ENCODE measurements at places on chromosomes 3 and 15.

GRCh38 chr3:63940389-63940757, 28.2 kb upstream of the SCAANT1 start:
- DNase-seq, result no peak

DNA sequence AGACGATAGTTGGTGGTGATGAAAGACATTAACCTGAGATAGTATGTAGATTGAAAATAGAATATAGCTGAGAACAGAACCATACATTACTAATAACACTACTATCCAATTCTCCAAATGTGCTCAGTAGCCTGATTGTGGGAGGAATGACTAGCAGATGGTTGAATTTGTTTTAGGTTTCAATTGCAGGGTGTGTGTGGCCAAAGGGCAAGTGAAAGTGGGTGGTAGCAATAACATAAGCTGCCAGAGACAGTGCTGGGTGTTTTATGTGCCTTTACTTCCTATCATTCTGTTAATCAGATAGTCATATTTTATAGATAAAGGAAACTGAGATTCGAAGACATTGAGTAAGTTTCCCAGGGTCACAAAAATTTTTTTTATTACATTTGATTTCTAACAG, 249.5 kb upstream of the ARL6 start:
- DNase-seq, result no peak

DNA sequence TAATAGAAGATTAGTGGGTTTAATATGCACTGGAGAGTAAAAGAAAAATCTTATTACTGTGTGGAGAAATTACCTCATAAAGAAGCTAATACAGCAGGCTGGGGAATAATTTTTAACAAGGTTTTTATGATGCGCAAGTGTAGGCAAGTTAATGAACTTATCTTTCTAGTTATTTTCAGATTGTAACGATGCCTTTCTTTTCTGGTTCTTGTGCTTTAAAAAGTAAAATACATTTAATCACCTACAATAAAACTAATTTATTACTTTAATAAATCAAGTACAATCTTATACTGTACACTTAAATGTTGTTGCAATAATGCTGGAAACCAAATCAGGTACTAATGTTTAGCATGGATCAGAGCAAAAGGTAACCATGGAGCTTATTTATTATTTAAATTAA, 266.6 kb downstream of the ZIC1 start:
- DNase-seq, result no peak

DNA sequence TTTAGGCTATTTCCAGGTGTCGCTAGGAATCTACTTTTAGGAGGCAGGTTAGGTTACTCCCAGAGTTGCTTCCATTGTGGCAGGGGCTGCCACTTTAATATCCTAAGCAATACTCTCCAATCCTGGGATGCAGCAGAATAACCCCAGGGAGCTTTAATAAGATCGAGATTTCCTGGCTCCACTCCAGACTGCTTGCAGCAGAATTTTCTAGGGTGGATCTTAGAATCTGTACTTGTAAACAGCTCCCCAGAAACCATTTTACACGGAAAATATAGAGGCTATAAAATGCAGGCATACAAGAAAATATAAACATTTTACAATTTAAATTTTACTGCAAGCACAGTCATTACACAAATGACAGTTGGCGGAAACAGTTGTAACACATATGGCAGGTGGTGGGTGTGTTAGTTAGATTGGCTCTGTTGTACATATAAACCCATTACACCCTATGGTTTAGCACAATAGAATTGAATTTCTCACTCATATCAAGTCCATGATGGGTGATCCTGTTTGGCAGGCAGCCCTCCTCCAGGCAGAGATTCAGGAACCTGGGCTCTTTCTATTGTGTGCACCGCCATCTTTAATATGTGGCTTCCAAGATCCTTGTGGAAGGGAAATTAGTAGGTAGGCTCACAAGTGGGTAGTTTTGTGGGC, 35.0 kb upstream of the TNFAIP8L3 start:
- DNase-seq, result peak; percentile 44

DNA sequence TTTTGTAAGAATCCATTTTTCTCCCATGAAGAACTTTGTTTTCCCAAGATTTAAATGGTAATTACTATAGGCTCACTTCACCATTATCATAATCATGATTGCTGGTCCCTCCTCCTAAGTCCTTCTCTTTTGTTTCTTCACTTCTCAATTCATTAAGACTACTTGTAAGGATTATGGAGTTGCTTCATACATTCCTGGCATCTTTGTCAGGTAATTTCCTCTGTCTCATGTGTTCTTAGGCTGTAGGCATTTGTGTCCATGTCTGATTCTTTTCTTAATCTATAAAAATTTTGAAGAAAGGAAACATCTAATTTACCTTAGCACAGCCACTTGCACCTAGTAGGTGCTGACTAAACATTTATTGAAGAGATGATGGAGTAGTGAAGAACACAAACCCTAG, 79.9 kb upstream of the SATB1 start:
- DNase-seq, result no peak

DNA sequence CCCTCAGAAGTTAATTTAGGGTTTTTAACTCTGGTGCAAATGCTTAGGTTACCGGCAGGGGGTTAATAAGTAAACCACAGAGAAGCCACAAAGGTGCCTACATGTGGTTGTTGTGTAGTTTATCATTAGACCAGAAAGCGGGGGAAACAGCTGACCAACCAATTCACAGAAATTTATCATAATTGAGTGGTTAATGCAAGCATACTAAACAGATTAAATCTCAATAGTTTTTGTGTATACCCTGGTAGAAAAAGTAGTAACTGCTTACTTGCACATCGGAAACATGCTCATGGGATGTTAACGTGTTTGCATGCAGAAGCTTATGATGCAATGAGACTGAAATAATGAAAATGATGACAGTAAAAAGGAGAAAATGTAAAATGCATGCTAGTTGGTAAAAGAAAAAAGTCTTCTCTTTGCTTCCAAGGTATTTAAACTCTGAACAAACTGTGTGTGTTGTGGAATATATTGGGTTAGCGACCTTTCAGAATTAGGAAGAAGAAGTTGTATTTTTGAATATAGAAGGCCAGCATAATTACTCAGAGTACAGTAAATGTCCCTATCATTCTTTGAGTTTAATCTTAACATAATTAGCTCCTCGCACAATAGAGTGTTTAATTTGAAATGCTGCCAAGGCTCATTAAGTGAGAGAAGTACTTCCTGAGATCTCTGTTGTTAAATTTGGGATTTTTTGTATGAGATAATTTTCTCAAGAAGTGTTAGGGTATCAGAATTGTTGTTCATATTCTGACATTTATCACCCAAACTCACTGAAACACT, 316.2 kb downstream of the PTPRG start:
- peak; percentile 69 for DNase-seq
